ENCODE measurements at places on chromosomes 3 and 15. TPM values are rescaled to one million over a fixed set of nuclear protein-coding genes. Genes with fewer than 3 reads are reported as not detected.

DNA sequence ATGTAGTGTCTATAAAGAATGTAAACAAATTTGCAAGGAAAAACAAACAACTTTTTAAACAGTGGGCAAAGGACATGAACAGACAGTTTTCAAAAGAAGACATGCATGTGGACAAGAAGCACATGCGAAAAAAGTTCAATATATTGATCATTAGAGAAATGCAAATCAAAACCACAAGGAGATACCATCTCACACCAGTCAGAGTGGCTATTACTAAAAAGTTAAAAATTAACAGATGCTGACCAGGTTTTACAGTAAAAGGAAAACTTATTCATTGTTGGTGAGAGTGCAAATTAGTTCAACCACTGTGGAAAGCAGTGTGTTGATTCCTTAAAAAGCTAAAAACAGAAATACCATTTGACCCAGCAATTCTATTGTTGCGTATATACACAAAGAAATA is 47.1 kb upstream of the LSAMP start:
- no peaks in the 10 kb centered on the region for H3K4me1 ChIP-seq
- no peak overlapping the region for H3K4me3 ChIP-seq
- H3K27ac ChIP-seq, result no peak overlapping the region
- H3K36me3 ChIP-seq, result no peaks in the 10 kb centered on the region

DNA sequence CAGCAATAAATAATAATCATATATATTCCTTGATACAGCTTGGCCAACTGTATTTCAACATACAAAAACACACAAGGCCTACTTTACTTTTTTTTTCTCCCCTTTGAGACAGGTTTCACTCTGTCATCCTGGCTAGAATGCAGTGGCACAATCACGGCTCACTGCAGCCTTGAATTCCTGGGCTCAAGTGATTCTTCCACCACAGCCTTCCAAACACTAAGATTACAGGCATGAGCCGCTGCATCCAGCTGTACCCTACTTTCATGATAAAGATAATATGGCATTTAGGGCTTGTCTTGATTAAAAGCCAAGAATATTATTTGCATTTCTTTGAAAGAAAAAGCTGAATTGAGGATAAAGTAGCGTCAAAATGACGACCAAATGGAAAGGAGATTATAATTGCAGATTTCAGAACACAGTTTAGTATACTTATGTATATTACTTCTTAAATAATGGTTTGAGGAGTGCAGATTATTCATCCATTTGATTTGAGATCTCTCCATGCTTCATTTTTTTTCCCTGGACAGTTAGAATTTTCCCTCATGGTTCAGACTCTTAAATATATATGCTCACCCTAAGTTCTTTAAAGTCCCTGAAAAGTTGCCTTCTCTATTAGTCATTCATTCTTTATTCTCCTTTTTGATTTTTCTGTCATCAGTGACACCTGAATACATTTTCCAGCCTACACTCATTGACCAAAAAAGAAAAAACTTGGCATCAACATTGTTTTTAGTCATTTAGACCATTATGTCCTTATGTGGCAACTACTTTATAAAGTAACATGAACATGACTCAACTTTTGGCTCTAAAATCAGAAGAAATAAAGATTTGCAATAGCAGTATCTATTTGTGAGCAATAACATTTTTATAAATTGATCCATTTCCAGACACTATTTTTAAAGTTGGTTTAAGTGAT is 48.5 kb upstream of the MLF1 start:
- H3K27me3 ChIP-seq, result no peaks in the 10 kb centered on the region
- no peak overlapping the region for H3K27ac ChIP-seq
- no peak for DNase-seq
- H3K4me3 ChIP-seq, result no peak overlapping the region
- no peaks in the 10 kb centered on the region for H3K4me1 ChIP-seq
- H3K36me3 ChIP-seq, result no peaks in the 10 kb centered on the region

DNA sequence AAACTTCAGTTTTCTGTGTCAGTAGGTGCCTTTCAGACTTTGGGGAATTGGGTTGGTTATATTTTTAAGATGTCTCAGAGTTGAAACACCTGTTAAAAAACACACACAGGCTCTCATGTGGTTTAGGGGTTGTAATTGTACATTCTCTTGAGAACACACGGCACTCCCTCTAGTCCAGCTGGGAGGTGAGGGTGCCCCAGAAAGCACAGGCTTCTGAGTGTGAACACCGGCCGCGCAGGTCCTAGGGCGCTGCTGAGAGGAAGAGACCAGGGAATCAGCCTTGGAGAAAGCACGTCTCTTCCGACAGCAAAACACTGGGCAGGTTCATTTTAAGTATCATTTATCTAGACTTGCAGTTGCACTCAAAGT is 68.0 kb upstream of the RPL35A start:
- peaks cover 22% of the 10 kb centered on the region for H3K4me1 ChIP-seq
- no peak overlapping the region for H3K4me3 ChIP-seq
- no peaks in the 10 kb centered on the region for H3K27me3 ChIP-seq
- H3K36me3 ChIP-seq, result peaks cover 40% of the 10 kb centered on the region
- H3K27ac ChIP-seq, result no peak overlapping the region

GRCh38 chr15:78162038-78162437 is 12.9 kb downstream of the IDH3A start:
- H3K36me3 ChIP-seq, result peaks cover 55% of the 10 kb centered on the region
- H3K27me3 ChIP-seq, result no peaks in the 10 kb centered on the region
- peak; percentile 59 for DNase-seq

GRCh38 chr3:48919215-48920138 is 835 bp downstream of the ARIH2 start:
- no peaks in the 10 kb centered on the region for H3K27me3 ChIP-seq
- peak; percentile 81 for DNase-seq
- H3K36me3 ChIP-seq, result peaks cover 18% of the 10 kb centered on the region
- H3K4me3 ChIP-seq, result peak overlapping the region; percentile 85
- peaks cover 30% of the 10 kb centered on the region for H3K4me1 ChIP-seq

GRCh38 chr15:90718232-90718631 is 1.1 kb downstream of the BLM start:
- peak; percentile 39 for DNase-seq
- peak overlapping the region; percentile 80 for H3K4me3 ChIP-seq
- peaks cover 27% of the 10 kb centered on the region for H3K4me1 ChIP-seq
- no peaks in the 10 kb centered on the region for H3K27me3 ChIP-seq

DNA sequence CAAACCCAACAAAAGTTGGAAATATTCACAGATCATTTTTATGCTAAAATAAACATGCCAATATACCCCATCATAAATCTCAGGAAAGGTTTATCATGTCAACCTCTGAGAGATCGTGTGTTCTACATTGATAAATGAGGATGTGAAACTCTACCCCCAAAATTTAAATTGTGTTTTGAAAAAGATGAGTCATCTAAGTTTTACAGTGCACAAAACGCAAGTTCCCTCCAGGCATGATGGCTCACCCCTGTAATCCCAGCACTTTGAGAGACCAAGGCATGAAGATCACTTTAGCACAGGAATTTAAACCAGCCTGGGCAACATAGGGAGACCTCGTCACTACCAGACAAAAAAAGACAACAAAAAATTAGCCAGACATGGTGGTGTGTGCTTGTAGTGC is 1487.0 kb upstream of the GBE1 start:
- no peaks in the 10 kb centered on the region for H3K27me3 ChIP-seq
- no peak overlapping the region for H3K27ac ChIP-seq
- H3K4me1 ChIP-seq, result no peaks in the 10 kb centered on the region
- no peak overlapping the region for H3K4me3 ChIP-seq
- peaks cover 1% of the 10 kb centered on the region for H3K36me3 ChIP-seq

DNA sequence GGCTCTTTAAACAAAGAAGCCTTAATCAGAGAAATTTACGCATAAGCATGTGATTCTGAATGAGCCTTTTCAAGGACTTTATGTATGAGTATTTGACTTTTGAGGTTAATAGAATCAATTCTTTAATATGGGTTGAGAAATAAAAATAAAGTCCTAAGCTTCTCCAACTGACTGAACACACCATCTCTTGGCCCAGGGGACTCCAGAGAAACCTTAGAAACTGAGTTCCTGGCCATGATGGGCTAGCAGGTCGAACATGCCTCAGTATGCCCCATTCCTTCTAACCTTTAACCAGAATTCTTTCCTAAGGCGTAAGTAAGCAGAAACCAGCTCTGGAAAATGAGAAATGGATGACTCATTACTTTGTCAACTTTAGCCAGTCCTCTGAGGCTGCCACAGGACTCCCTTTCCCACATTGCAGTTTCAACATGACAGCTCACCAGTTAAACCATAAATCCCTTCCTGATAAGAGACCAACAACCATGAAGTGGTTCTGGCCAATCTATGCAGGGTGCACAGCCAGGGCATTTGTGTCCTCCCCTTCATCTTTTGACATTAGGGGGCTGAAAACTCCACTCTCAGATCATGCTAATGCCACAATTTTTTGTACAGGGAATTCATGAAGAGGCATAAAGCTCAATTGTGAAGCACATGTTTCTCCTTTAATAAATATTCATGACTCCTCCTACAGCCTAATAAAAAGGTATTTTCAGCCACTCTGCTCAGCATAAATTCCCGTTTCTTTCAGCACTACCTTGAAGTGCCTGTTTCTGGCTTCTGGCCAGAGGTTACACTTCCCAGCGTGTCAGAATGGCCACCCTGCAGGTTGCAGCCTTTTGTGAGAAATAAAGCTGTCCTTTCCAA is 33.3 kb downstream of the TM4SF18 start:
- DNase-seq, result no peak
- H3K36me3 ChIP-seq, result no peaks in the 10 kb centered on the region
- no peak overlapping the region for H3K27ac ChIP-seq
- no peak overlapping the region for H3K4me3 ChIP-seq
- H3K4me1 ChIP-seq, result peaks cover 7% of the 10 kb centered on the region

Gene TJP1
- total RNA-seq, result not detected

Gene WNT7A
- total RNA-seq, result not detected

Gene BLM
- 92.7 TPM for total RNA-seq

Gene VGLL3
- not detected for total RNA-seq

Gene FGF12
- not detected for total RNA-seq

Gene ADAMTS9
- total RNA-seq, result not detected

Gene LMAN1L
- not detected for total RNA-seq

Gene EFCC1
- total RNA-seq, result 0.12 TPM

Gene ANKUB1
- total RNA-seq, result not detected

Gene DLL4
- total RNA-seq, result 0.12 TPM
